Omental fat pad (tissue), 4 donors: ENCODE measurements at places on chromosomes 12 and 14.

DNA sequence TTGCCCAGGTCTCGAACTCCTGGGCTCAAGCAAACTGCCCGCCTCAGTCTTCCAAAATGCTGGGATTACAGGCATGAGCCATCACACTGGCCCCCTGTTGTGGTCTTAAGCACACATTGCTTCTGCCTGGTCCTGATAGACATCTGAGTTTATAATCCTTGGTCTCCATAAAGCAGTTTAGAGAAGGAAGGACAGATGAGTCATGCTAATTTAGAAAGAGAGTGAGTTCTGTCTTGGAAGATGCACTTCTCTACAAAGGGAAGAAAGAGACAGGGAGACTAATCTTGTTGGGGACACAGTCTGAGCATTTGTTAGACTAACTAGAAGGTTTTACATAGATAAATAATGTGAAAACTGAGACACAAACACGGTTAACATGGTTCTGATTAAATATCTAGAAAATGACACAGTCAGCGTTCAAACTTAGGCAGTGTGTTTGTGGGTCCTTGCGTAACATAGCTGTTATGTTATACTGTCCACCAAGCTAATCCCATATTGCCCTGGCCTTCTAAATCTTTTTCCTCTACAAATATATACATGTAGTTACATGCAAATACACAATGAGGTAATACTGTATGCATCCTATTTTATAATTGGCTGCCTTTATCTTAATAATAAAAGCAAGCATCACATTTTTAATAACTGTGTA lies 31.0 kb downstream of the SAMD4A start:
- no peak for DNase-seq

DNA sequence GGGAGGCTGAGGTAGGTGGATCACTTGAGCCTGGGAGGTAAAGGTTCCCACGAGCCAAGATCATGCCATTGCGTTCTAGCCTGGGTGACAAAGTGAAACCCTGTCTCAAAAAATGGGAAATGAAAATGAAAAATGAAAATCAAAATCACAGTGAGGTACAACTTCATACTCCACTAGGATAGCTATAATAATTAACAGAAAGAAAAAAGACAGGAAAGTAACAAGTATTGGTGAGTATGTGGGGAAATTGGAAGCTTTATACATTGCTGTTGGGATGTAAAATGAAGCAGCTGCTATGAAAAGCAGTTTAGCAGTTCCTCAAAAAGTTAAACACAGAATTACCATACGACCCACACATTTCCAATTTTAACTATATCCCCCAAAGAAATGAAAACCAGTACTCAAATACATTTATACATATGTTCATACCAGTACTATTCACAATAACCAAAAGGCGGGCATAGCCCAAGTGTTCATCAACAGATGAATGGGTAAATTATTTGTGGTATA lies 22.2 kb downstream of the SGPP1 start:
- no peak for DNase-seq

DNA sequence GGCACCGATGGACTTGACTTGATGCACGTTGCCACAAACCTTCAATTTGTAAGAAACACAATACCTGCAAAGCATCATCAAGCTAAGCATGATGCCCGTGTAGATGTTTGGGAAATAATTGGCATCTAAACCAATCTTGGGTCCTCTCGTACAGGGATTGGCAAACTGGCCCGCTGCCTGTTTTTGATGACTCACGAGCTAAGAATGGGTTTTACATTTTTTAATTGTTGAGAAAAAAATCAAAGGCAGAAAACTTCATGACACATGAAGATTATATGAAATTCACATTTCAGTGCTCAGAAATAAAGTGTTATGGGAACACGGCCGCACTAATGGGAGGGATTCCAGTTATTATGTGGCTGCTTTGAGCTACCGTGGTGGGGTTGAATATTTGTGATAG lies 10.9 kb downstream of the MTA1 start:
- no peak for DNase-seq

DNA sequence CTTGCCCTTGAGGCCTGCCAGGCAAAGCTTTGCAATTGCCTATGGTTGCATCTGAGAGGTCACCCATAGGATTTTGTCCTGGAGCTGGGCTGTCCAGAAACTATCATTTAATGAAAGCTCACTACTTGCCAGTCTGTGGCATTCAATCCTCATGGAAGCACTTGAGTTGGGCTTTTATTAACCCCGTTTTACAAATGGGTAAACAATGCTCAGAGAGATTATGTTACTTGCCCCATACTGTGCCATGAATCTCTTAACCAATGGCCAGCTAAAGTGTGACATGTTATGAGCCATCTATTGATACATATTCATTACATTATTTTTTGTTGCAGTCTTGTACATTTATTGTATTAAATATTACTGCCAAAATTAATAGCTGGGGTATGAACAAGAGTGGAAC lies 35.9 kb downstream of the PDZRN4 start:
- no peak for DNase-seq

DNA sequence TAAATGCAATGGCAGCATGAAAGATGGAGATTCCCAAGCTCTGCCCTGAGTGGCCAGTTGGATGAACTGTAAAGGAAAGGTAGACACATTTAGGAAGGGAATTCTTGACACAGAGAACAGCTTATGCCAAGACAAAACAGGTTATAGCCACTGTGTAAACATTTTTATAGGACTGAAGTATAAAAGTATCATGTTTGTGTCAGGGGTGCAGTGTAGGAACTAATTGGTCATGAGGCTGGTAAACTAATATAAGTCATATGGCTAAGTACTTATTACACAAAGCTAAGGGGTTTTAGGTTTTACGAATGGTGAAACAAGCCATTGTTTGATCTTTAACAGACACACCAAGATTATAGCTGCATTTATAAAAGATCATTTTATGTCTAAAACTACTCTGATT lies 207.7 kb upstream of the SLC16A7 start:
- no peak for DNase-seq

DNA sequence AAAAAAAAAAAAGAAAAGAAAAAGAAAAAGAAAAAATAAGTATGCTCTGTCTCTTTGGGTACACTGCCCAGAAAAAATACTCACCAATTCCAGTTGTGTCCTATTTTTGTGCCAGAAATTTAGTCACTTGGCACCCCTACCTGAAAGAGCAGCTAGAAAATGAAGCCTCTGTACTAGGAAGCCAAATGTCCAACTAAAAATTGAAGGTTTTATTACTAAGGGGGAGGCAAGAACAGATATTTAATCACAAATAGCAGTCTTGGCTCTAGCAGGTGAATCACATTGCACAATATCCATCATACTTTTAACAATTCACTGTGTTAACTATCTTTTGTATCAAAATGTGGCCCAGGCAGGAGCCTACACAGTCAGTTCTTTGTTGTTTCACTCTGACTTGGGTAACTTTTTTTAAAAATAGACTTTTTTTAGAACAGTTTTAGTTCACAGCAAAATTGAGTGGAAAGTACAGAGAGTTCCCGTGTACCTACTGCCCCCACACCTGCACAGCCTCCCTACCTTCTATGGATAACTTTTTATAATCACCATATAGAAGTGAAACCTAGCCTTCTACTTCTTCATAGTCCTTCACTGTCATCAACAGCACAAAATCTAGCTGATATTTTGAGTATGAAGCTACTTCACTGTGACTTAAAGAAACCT lies 87.1 kb upstream of the ATF7IP start:
- DNase-seq, result no peak

DNA sequence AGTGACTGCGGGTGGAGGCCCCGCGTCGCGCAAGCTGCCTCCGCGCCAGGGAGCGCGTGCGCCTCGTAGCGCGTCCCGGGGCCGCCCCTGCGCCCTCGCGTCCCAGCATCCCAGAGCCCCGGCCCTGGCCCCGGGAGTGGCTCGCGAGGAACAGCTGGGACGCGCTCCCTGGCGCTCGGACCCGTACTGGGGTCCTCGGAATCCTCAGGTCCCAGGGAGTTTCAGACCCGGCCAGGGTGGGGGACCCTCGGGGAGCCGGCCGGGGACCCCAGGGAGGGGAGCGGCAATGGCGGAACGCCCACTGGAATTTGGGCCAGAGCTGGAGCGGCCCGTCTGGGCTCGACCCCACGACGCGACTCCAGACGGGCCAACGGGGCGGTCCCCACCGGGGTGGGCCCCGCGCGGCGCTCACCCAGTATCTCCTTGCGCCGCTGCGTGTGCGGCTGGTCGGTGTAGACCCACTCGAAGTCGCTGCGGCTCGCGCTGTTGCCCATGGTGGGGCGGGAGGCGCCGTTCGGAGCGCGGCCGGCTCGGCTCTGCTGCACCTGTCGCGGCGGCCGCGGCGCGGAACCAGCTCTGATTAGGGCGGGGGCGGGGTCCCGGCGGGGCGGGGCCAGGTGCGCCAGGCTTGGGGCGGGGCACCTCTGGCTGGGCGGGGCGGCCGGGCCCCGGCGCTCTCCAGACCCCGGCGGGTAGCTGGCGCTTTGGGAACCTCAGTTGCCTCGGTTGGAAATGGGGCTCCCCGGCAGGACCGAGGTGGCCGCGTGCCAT lies at the start of gene DEGS2:
TSS of gene DEGS2 (minus strand) at position 552 of the 771 bp plus-strand sequence. CDS start at position 494, 58 bp downstream.
- no peak for DNase-seq
